SW 1271 (cell line): ENCODE measurements at places on chromosomes 3 and 15.

DNA sequence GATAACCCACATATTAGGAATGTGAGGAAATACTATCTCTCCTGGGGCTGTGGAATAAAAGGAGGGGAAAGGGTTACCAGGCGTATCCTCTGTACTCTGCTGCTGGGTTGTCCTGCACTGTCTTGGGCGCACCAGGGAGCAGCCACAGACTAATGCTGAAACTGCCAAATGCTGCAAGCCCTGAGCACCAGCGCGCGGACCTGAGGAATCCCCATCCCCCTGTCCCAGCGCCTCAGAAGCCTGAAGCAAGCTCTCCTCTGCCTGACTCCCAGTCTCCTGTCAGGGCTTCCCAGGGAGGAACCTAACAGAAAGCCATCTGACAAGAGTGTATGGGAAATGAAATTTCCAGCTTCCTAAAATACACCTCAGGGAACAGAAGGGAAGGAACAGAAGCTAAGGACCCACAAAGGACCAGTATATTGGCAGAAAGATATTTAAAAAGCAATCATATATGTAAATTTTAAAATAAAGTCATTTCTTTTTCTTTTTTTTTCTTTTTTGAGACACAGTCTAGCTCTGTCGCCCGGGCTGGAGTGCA, 158.3 kb upstream of the C2CD4B start:
- DNase-seq, result no peak

DNA sequence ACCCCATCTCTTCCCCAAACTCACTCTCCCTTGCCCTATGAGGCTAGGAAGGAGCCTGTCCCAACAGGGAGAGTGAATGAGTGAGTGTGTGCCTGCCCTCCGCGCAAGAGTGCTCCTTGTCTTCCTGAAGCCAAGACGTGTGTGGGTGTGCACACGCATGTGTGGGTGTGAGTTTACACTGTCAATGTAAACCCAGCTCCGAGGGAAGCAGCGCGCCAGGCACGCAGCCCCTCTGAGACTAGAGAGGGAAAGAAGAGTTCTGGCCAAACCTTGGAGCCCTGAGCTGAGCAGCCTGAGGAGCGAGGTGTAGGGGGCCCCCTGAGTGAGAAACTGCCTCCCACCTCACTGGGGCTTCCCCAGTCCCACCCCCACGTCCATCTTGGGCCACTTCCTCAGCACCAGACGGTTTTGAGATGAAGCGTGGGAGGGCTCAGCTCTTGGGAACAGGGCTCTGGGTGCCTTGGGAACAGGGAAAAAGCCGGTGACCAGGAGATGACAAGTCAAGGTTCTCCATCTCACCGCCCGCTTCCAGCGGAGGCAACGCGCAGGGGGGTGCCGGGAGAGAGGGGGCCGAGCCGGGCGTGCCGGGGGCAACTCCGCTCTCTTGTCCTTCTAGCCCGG, 5.1 kb downstream of the MECOM start:
- no peak for DNase-seq

- no peak for DNase-seq
These were observed 378.7 kb downstream of the ZBBX start for GRCh38 chr3:167001374-167001773.

DNA sequence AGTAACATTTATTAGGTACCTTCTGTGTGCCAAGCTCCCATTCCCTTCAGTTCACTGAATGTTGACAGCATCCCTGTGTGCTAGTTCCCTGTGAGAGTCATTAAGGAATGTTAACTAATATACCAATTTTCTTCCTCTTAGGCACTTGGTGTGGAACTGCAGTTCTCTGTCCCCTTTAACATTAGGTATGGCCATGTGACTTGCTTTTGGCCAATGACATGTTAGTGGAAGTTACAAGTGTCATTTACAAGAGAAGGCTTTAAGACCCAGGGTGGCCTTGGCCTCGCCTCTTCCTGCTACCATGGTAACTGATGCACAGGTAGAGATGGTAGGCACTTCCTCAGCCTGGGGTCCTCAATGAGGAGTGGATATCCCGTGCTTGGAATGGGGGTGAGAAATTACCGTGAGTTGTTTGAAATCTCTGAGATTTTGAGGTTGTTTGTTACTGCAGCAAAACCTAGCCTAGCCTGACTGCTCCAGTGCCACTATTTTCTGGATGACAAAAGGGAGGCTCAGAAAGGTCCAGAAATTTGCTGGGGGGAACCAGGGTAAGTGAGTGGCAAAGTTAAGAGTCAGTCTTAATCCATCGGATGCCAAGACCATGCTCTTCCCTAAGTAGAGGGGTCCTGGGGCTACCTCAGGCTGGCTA, 21.2 kb upstream of the LINGO1 start:
- DNase-seq, result no peak

- DNase-seq, result no peak
These were observed 266.9 kb downstream of the ZBBX start for GRCh38 chr3:167113035-167113830.

- DNase-seq, result no peak
These were observed 5.4 kb downstream of the ZBTB47 start for GRCh38 chr3:42658771-42659390.

DNA sequence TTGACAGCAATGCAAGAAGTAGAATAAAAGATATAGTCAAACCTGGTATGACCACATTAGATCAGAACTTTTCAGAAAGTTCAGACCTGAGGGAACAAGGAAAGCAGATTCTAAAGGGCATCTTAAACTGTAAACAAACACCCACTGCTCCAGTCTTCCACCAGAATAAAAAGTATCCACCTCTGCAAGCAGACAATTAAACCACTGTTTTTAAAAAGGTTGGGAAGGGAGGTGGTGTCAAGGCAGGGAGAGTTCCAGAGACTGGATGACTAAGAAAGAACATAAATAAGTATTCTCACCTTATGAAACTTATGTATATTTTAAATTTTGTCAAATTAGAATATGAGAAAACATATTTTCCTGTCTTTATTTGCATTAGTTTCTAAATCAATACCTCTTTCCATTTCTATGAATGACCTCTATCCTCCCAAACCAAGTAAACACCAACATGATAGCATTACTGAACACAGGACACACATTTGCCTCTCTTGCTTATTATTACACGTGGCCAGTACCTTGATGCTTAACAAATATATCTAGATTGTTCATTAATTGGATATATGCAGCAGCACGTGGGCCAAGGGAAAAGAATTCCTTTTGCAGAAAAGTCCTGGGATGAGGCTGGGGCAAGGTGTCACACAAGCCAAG, 31.6 kb downstream of the PIK3CB start:
- no peak for DNase-seq

DNA sequence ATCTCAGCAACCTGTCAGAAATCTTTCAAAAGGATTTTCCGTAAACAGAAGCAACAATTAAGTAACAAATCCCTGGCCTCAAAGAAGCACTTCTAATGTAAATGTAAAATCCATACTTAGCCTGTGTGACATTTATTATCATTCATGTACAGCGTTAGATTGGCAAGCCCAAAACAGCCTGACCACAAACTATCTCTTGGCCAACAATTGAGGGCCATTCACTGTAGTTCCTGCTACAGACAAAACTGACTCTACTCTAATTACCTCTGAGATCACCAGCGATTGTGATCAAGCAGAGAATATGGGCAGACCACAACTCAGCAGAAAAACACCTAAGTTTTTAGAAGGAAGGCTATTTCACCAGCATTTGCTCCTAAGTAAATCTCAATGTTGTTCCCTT, 9.2 kb downstream of the SHQ1 start:
- no peak for DNase-seq

GRCh38 chr15:81376231-81376630, 2.2 kb upstream of the TMC3 start:
- no peak for DNase-seq

- DNase-seq, result no peak
These were observed 271.4 kb upstream of the RARB start for GRCh38 chr3:25156626-25157025.

GRCh38 chr3:117454254-117454653, 744.7 kb downstream of the TUSC7 start:
- DNase-seq, result no peak

DNA sequence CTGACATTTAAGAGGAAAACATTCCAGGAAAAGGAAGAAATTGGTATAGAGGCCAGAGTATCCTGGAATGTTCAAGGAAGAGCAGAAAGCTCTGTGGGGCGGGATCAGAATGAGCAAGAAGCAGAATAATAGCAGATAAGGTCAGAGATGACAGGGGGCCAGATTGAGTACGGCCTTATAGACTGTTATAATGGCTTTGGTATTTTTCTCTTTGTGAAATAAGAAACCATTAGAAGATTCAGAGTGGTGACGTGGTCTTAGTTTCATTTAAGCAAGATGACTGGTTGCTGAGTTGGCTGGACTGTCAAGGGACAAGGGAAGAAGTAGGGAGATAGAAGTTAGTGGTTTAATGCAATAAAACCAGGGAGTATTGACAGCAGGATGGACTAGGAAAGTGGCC, 218.3 kb upstream of the SOX2 start:
- DNase-seq, result no peak

DNA sequence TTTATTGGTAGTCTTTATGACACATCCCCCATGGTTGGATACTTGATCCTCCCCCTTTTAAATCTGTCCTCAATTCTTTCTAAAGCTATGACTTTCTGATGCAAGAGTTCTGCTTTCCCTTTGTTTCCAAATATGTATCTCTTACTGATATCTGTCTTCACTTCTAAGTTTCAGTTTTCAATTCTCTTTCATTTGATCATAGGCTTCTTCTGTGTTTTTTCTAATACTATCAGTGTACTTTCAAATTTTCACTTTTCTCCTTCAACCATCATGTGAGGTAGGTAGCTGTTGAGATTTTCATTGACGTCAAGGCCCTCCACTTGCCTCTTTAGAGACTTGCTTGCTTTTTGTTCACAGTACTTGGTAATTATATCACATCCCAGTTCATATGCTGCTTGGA, 436.5 kb downstream of the CNTN4 start:
- no peak for DNase-seq

DNA sequence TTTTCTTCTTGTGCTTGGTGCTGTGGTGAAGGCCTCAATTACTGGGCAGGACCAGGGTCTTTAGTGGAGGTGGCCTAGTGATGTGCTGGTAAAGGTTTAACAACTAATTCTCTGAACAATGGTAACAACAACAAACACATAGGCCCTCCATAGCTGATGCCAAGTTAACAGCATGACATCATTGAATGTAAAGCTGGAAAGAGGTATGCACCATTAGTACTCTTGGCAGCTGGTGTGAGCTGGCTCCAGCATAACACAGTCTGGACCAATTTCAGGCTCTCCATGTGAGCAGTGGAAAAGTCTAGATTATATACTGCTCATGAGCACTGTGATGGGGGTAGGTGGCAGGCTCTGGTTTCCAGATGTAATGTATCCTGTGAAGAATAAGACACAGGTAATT, 61.8 kb downstream of the SLC7A14 start:
- no peak for DNase-seq

DNA sequence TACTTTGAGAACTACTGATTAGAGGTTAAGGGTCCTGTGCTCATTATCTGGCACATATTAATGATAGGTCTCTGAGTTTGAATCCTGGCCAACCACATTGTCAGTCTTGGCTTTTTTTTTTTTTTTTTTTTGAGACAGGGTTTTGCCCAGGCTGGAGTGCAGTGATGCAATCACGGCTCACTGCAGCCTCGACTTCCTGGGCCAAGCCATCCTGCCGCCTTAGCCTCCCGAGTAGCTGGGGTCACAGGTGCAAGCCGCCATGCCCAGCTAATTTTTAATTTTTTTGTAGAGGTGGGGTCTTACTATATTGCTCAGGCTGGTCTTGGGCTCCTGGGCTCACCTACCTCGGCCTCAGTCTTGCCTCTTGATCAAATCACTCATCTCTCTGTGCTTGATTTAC, 547 bp upstream of the PCCB start:
- no peak for DNase-seq

- DNase-seq, result no peak
These were observed 6.4 kb upstream of the EXOG start for GRCh38 chr3:38489766-38490165.

DNA sequence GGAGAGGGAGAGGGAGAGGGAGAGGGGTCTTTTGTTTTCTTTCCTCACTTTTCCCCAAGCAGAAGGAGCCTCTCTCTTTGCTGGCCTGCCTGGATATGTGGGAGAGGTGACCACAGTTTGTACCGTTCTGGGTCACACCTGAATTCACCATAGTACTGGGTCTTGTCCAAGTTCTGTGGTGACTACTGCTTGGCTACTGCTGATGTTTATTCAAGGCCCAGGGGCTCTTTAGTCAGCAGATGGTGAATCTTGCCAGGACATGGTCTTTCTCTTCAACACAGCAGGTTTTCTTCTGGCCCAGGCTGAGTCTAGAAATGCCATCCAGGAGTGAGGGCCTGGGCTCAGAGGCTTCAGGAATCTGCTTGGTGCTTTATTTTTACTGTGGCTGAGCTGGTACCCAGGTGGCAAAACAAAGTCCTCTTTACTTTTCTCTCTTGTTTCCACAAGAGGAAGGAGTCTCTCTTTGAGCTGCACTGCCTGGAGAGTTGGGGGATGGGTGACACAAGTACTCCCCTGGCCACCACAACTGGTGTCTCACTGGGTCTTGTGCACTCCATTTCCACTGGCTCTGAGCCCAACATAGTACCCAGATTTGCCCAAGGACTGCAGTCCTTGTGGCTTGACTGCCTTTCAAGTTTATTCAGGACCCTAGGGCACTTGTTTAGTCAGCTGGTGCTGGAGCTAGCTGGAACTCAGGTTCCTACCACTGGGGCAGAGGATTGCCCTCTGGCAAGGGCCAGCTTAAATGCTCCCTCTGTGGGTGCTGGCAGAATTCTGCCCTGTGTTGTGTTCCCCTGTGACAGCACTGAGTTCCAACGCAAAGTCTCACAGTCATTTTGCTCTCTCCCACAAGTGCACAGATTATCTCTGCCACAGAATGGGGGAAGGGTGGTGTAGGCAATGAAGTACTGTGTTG, 16.8 kb upstream of the CCNDBP1 start:
- no peak for DNase-seq

GRCh38 chr15:90895571-90896117, 7.5 kb upstream of the MAN2A2 start:
- no peak for DNase-seq

DNA sequence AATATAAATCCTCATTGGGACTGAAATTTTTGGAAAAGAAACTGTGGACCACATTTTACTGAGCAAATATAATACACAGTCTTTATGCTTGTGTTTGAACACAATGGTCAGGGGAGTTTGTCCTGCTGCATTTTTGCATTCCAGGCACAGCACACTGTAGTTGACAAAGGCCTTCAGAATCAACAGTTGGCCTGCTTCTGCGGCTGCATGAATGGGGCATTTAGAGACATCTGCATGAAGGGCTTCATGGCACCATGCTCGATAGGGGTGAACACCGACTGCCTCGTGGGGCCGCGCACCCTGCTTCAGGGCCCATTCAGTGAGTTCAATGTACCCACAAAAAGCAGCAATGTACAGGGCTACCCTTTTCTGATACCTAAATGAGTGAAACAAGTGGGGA, 15.4 kb upstream of the COMMD2 start:
- no peak for DNase-seq

GRCh38 chr3:49902511-49903345, 945 bp downstream of the MST1R start:
- DNase-seq, result no peak
